Activated CD8-positive, alpha-beta memory T cell treated with anti-CD3 and anti-CD28 coated beads for 4 hours (primary cell): ENCODE measurements at places on chromosomes 7 and 10.

- DNase-seq = no peak
These were observed 8.6 kb downstream of the POLD2 start for GRCh38 chr7:44114586-44115310.

DNA sequence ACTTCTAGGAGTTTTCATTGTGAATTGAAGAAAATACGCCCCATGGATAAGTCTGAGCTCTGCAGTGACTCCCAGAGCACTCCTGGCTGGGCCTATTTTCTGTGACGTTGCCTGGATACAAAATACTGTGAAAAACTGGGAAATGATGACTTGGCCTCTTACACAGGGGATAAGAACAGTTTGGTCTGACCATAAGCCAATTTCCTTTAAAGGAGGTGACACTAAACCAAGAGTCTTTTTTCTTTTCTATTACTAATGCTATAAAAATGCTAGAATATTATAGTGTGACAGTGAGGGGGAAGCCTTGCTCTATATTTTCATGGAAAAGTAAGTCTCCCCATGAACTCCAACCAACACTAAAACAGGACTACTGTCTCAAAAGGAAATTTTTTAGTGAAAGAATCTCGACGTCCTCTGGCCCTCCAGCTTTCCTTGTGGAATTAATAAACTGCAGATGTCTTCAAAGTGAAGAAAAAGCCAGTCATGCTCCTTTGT is 45.5 kb downstream of the MYOF start:
- DNase-seq = no peak

- DNase-seq = no peak
These were observed 31.7 kb upstream of the GALNTL5 start for GRCh38 chr7:151924508-151924907.

DNA sequence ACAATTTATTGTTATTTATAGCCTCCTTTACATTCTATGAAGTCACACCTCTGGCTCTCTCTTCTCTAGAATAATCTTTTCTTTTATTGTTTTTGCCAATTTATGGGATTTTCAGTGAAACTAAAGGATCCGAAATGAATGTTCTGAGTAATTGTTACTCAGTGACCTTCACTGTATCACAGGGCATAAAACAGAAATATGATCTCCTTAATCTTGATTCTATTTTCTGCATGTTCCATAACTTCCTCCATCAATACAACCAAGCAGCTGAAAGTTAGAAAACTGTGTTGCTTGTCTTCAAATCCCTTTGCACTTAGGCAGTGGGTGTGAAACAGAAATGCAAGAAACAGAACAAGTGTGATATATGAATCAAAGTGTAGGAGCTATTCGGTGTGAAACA is 57.4 kb upstream of the FERD3L start:
- no peak for DNase-seq

GRCh38 chr10:121455377-121455776 is 142.9 kb downstream of the FGFR2 start:
- DNase-seq = no peak

GRCh38 chr10:89274928-89275327 is 23.4 kb upstream of the LIPA start:
- no peak for DNase-seq

- DNase-seq = no peak
These were observed 292.4 kb downstream of the PHF14 start for GRCh38 chr7:11266101-11266500.

DNA sequence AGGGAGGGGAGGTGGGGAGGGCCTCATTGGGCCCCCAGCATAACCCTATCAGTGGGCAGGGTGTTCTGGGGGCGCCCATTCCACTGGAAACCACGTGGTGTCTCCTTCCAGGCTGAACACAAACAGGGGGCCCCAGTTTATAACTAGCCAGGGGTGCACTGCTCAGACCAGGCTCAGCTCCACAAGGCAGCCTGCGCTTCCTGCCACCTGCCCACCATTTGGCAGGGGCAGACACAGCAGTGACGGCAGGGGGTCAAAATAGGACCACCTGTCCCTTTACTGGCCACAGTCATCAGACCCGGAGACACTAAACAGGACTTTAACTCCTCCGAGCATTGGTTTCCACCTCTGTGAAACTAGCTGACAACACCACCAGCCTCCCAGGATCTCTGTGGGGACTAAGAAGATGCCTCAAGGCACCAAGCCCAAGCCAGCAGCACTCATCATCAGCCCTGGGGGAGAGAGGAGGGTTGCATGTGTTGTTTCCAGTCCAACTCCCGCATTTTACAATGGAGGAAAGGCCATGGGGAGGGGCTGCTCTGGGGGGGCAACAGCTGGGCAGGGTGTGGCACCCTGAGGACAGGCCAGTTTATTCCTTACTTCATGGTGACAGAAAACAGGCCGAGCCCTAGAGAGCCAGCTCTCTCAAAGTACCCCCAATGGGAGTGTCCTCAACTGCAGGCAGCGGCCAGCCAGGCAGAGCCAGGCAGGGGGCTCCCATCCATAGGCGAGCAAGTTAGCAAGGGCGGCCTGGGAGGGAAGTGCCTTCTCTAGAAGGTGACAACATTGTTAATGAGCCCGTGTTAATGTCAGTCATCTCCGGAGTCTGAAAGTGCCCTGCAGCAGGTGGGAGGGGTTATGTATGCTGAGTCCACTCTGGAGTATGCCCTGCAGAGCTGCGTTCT is 127.6 kb downstream of the TNS3 start:
- no peak for DNase-seq

GRCh38 chr7:20327055-20327454 is 3.6 kb upstream of the ITGB8 start:
- no peak for DNase-seq

DNA sequence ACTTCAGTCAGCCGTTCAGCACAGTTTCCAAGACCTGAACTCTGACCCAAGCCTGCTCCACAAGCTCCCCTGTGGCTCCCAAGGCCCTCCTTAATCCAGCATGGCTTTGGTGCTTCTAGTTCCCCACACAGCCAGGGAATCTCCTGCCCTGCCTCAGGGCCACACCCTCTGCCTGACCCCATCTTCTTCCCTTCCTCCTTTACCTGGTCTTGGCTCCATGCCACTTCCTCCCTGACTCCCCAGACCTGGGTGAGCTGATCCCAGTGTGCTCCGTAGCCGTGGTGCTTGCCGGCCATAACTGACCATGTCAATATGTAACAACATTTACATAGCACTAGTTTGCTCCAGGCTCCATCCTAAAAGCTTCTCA is 20.0 kb downstream of the TMEM273 start:
- no peak for DNase-seq

- no peak for DNase-seq
These were observed 6.3 kb downstream of the ABCC2 start for GRCh38 chr10:99788598-99789256.

DNA sequence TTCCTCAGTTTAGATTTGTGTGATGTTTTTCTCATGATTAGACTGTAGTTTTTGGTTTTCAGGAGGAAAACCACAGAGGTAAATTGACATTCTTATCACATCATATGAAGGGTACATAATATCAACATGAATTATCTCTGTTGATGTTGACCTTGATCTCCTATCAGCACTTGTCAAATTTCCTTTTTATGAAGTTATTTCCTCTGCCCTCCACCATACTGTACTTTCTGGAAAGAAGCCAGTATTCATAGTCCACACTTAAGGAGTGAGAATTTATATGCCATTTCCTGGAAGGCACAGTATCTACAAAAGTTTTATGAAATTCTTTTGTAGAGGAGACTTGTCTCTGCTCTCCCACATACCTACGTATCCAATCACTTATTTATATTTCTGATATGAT is 807.2 kb upstream of the MBL2 start:
- DNase-seq = no peak

DNA sequence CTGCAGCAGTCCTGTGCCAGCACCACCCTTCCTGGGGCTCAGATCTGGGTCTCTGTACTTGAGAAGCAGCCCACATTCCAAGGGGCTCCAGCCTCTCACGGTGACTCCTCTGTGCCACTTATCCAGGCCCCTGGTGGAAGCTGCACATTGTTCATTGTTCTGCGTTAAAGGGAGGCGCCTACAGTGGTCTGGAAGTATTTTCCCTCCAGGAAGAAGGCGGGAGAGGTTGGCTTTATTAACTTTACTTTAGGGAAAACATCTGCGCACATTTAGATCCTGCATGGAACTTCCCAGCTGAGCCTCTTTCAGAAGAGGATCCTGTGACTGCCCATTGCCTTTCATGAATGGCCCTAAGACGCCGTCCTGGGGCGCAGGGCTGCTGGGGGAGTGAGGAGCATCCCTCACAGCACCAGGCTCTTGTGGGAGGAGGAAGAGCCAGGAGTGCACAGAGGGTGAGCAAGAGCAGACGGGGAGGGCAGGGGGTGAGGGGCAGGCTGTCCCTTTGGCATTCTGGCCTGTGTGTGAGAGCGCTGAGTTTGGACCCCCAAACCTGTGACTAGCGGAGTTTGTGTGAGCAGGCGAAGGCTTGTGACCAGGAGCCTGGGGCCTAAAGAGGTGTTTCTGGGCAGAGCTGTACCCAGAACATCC is 98.6 kb upstream of the BTBD16 start:
- DNase-seq = no peak

- no peak for DNase-seq
These were observed 307.4 kb upstream of the LRGUK start for GRCh38 chr7:133819695-133820094.

DNA sequence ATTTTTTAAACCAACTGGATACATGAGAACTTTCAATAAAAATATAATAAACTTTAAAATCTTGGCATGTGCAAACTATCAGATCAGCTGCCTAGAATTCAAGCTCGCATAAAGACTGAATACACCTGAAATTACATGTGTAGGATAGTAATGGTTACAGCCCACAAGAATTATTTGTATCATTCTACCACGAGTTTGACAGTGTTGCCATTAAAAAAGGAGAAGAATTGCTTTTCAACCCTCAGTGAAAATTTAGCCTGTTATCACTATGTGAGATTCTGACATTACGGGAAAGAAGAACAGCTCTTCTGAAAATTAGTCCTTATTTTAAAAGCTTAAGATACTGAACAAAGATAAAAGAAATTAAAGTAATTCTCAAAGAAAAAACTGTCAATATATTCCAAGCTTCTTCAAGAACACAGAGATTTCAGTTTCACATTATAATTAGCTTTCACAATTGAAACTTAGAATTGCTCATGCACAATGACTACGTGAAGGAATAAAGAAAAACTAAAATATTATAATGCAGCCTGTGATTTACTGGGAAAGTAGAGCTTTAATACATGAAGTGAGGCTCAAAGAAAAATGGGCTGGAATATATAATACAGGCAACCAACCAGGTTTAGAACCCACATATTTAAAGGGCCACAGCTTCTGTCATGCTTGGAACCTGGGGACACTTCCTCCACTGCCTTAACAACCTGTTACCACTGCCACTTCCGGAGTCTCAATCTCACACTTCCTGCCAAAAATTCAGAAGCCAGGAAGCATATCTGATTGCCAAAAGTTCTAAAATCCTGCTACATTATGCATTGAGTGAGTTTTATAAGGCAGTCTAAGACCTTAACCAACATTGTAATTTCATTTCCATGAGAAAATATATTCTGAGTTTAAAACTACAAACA is 23.2 kb downstream of the TPK1 start:
- DNase-seq = no peak

GRCh38 chr7:148931470-148931869 is 47.4 kb upstream of the EZH2 start:
- DNase-seq = no peak

- no peak for DNase-seq
These were observed 13.1 kb downstream of the ADGRA1 start for GRCh38 chr10:133100706-133101415.

GRCh38 chr10:111018021-111018420 is 58.8 kb upstream of the ADRA2A start:
- DNase-seq = no peak

DNA sequence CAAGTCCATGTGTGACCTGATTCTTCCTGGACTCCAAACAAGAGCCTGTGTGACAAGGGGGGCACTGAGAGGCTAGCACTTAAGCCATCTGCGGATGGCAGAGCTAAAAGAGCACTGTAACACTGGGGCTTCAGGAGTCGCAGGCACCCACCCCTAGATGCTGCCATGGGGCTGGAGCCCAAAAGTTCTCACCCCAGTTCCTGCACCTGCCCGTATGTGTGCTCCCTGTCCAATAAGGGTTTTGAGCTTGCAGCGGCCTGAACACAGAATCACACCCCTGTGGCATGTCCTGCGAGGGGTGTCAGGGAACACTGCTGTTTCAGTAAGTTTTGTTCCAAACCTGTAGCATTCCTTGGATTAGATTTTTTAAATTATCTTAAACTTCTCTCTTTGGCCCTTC is 53.2 kb upstream of the GPR37 start:
- no peak for DNase-seq

GRCh38 chr10:49397036-49397999 is 1.4 kb upstream of the DRGX start:
- DNase-seq = no peak

DNA sequence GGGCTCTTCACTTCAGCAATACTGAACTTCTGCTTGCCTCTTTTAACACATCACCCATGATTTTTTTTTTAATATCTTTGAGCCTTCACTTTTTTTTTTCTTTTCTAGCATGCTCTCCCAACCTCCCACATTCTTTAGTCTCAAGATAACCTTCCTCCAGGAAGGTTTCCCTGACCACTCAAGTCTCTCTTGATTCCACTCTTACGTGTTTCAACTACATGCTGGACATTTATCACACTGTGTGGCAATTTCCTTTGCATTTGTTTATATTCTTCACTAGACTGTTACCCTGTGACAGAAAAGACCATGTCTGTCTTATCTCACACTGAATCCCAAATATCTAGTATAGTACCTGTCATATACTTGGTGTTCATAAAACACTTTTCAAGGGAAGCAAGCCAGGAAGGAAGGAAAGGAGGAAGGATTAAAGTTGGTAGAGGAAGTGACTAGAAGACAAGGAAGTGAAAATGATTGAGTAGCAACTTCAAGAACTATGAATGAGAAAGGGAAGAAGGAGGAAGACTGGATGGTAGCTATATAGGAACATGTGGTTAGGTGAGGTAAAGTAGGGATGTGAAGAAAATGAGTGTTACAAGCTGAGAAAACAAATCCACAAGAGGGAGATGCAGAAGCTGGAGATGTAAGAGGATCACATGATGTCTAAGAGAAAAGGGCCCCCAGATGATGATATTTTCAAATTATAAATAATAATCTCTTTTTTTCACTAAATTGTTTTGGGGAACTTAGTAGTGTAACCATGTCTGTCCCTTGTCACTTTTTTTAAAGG is 40.4 kb downstream of the IFIT5 start:
- no peak for DNase-seq

DNA sequence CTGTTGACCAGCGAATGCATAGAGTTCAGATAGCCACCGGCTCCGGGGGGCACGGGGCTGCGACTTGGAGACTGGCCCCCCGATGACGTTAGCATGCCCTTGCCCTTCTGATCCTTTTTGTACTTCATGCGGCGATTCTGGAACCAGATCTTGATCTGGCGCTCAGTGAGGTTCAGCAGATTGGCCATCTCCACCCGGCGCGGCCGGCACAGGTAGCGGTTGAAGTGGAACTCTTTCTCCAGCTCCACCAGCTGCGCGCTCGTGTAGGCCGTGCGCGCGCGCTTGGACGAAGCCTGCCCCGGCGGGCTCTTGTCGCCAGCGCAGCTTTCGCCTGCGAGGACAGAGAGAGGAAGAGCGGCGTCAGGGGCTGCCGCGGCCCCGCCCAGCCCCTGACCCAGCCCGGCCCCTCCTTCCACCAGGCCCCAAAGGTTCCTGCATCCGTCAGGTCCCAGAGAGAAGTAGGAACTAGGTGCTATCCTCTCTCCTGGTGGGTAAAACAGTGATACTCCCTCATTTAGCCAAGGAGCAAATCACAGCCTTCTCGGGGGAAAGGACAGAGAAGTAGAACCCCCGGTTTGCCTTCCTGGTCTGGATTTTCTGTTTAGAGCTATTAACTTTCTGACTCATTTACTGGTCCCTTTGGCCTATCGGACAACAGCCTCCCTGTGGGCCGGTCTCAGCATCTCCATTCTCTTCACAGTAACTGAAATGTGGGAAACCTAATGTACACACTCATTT is 6.1 kb upstream of the HOXA2 start:
- no peak for DNase-seq
